ENCODE measurements at places on chromosomes 6 and 20. TPM values are rescaled to one million over a fixed set of nuclear protein-coding genes. Genes with fewer than 3 reads are reported as not detected.

HLA-DPA1 gene
- 4.4 TPM for total RNA-seq

HEY2 gene
- 0.36 TPM for total RNA-seq

BACH2 gene
- 2.0 TPM for total RNA-seq

KCNK16 gene
- not detected for total RNA-seq

MAS1 gene
- total RNA-seq, result not detected

DNA sequence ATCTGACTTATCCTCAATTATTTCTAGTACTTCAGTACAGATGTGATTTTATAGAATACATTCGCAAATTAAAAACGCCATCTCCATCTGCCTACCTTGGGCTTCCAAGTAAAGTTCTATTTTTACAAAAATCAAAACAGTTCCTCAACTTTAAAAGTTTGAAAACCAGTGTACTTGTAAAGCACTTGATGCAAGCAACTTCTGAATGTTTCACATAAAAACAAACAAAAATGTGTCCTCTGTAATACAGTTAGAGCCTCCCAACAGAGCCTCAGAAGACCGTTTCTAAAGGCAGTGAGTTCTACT, 384 bp upstream of the MANEA start:
- no peak for DNase-seq

GRCh38 chr20:58069207-58069606, 159.2 kb downstream of the ANKRD60 start:
- no peak for DNase-seq

DNA sequence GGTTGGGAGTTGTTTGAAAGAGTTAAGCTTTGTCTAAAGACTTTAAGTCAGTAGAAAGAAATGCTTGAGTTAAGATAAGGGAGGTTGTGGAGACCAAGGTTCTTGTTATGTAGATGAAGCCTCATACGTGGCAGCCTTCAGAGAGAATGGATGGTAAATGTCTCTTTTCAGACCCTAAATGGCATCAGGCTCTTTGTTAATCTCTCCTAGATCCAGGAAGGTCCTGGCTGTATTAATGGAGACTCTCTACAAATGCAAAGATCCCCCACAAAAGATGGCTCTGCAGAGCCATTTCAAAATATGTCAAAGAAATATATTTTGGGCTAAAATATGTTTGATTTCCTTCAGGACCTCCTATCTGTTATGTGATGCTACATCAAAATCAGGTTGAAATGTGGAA, 161.6 kb downstream of the ADAT2 start:
- no peak for DNase-seq

- DNase-seq, result no peak
Observed at GRCh38 chr20:38804682-38805501, 605 bp upstream of the PPP1R16B start.

- DNase-seq, result no peak
Observed at GRCh38 chr20:37421988-37422387, 76.0 kb downstream of the SRC start.

DNA sequence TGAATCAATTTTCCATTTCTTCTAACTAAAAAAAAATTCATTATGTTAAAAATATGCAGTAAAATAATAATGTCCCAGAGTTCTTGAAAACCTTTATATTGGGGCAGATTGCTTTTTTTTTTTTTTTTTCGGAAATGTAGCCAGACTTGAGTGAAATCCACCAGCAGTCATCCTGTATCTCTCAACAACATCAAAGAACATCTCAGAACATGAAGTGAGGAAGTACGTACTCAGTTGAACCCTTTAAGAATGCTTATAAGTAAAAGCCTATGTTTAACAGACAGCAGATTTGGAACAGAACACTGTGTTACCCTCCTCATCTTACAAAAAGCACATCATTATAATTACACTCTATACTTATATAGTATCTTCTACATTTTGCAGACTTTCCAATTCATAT, 51.0 kb upstream of the SUPT3H start:
- DNase-seq, result no peak

DNA sequence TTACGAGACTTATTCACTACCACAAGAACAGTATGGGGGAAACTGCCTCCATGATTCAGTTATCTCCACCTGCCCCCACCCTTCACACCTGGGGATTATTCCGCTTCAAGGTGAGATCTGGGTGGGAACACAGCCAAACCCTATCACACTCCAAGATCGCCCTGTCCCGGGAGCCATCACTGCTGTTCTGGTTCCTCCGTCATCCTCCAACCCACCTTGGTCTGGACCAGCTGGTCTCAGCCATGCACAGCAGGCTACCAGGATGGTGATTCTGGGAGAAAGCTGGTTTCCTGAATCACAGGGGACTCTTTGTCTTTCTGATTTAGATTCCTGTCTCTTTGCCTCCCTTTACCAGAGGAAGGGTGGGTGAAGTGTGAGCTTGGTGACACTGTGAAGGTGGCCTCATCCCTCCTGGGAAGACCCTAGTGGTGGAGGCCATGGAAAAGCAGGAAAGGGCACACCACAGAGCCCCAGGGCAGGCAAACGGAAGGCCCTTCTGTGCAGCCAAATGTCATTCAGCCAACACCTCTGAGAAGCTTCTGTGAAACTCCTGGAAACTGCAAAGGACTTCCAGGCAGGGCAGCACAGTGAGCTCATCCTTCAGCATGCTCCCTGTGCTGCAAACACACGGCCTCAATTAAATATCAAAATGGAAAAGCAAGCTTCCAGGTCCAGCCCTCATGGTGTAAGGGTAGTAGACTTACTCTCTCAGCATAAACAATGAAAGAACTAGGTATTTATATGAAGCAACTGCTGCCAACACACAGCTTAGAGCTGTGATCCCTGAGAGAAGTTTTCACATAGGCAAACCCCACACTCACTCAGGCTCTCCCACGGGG, 169.8 kb downstream of the ANKRD60 start:
- no peak for DNase-seq

- no peak for DNase-seq
Observed at GRCh38 chr20:63089051-63089907, 82.5 kb upstream of the BHLHE23 start.

DNA sequence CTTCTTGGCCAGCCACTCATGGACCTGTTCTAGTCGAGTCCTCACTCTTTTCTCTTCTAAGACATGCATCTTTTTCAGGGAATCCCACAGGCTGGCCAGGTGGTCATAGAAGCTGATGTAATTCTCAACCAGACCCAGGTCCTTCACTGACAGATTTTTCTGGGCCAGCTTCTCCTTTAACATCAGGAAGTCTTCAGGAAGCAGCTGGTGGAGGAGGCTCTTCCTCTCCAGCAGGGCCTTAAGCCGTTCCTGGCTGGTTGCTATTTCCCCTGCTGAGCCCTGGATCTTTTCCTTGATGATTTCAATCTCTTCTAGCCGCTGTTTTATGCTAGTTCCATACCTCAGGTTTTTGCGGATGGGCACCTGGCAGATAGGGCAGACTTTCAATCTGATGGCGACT, 28.6 kb downstream of the DDX27 start:
- DNase-seq, result no peak

GRCh38 chr6:166617359-166617758, 9.7 kb downstream of the RPS6KA2 start:
- DNase-seq, result no peak

DNA sequence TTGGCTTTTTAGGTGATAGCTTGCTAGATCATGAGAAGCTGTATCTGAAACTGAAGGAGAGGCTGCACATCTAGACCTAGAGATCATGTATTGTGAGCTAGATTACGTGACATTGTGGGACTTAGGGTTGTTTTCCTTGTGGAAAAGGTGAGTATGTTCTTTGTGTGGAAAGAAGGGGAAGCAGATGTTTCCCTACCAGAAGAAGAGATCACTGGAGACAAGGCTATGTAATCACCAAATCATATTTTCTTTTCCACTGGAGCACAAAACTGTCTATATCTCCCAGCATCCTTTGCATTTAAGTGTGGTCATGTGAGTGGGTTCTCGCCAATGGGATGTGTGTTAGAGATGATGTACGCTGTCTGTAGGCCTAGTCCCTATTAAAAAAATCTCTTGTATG, 7.0 kb upstream of the EPB41L2 start:
- no peak for DNase-seq

DNA sequence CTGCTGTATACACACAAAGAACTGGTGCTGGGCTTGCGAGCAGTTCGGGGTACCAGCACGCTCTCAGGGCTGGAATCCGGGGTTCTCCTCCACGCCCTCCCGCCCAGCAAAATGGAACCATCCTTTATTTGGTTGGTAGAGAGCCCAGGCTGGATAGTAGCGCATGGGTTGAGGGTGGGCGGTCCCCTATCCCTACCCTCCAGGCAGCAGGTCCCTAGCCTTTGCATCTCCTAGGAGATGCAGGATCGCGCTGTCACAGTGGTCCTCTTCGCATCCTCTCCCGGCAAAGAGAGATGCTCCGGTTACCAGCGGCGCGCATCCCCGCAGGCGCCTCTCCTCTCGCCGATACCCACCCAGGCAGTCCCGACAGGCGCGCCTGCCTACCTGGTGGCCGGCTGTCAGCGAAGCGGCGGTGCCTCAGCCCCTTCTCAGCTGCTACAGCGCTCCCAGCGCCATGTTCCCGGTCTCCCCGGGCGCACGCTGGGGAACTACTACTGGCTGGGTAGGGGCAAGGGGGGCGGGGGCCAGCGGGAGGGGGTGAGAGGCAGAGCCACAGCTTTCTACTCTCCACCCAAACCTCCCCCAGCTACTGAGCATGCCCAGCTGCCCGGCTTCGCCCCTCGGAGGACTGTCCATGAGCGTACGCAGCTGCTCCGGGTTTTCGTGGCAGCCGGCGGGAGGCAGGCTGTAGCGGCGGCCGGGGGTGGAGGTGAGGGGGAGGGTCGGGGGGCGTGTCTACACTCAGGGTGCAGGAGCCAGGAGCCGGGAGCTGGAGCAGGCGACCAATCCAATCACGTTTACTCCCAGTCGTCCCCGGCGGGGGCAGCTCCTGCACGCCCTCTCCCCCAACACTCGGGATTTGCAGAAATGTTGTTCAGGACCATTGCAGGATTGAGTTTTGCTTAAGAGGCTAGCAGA, at the start of gene PAK5:
Gene PAK5, minus strand, starts transcription at position 699 of the 918 bp plus-strand sequence. CDS start 194,748 bp downstream, outside the sequence.
- peak; percentile 26 for DNase-seq

DNA sequence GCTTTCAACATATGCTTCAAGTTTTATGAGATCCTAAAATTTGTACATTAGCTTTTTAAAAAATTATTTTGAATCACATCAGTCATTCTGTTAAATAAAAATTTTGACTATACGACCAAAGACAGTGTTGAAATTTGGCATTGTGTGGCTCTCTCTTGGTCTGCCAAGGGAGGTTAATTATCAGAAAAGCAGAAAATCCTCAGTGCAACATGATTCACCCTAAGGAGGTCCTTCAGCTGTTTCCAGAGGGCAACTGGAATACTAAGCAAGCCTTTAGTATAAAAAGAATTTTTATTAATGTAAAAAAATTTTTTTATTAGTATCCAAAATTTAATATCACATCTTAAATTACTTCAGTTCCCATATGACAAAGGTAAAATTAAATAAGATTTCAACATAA, 23.1 kb upstream of the TMEM244 start:
- no peak for DNase-seq

GRCh38 chr6:166106076-166106686, 61.5 kb downstream of the TBXT start:
- DNase-seq, result peak; percentile 62

- DNase-seq, result no peak
Observed at GRCh38 chr6:15033850-15034203, 212.0 kb upstream of the JARID2 start.
